ENCODE measurements at places on chromosomes 5 and 9.

DNA sequence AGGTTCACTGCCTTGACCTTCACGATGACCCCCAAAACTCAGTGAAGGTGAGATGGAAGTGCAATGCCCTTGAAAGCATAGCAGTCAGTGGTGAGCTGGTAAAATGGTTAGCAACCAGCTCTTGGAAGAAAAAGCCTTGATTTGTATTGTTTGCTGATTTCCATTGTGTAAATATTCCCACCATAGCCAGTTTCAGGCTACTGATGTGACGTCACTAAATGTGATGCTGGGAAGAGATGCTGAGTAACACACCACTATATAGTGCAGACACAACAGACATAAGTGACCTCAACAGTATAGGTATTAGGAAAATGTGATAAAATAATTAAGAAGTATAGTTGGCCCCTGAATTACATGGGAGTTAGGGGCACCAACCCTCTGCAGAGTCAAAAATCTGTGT, 31.1 kb downstream of the GZMK start:
- no peak for DNase-seq

GRCh38 chr5:67065237-67065636, 131.4 kb downstream of the CD180 start:
- DNase-seq = no peak

- DNase-seq = no peak
Observed at GRCh38 chr5:73327908-73328455, 120.6 kb downstream of the FOXD1 start.

DNA sequence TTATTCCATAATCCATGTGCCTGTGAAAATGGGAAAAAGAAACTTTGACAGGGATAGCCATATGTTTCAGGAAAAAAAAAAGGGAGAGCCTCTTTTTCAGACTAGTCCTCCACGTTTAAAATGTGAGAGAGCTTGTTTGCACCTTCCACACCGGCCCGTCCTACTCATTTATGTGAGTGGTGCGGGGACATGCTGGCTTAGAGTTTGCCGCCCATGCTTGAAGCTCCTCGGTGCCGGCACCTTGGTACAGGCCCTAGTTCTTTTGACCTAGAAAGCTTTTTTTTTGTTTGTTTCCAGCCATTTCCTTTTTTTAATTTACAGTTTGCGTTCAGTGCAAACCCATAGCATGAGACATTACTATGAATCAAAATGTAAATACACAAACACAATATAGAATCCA, 27.8 kb downstream of the PSAT1 start:
- no peak for DNase-seq

DNA sequence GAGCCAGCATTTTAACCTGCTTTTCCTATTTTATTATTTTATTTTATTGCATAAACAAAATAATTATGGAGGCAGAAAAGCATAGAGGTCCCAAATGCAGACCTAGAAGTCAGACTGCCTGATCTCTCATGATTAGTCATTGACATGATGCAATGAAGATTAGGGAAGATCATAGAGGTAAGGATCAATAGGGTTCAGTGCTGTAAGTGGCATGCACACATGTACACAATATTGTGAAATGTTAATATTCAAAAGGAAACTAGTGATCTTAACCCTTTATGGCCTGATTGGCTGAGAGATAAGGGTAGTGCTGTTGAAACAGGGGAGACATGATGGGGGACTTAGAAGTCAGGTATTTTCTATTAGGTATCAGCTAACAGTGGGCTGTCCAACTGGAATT, 1.1 kb upstream of the FRRS1L start:
- DNase-seq = no peak

DNA sequence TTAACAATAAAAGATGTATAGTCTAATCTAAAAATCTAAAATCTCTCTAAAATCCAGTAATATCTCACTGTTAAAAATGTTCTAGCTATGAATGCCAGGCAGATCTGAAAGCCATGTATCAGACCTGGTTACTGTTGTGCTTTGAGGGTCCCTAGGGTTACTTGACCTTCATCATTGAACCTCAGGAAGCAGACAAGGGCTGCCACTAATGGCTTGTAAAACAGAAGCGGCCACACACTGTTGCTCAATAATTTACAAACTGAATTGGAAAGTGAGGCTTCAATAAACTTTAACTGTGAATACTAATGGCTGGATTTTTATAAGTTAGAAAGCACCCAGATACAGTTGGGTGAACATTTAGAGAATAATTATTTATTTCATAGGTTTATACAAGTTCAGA, 198.0 kb upstream of the RPS23 start:
- no peak for DNase-seq

- no peak for DNase-seq
Observed at GRCh38 chr9:134395002-134395517, 68.8 kb downstream of the RXRA start.

- no peak for DNase-seq
Observed at GRCh38 chr9:15248081-15248480, 58.9 kb downstream of the TTC39B start.

- DNase-seq = no peak
Observed at GRCh38 chr9:135827866-135828580, 79.3 kb downstream of the CAMSAP1 start.

GRCh38 chr9:16132513-16132912, 579.7 kb downstream of the CCDC171 start:
- DNase-seq = no peak

DNA sequence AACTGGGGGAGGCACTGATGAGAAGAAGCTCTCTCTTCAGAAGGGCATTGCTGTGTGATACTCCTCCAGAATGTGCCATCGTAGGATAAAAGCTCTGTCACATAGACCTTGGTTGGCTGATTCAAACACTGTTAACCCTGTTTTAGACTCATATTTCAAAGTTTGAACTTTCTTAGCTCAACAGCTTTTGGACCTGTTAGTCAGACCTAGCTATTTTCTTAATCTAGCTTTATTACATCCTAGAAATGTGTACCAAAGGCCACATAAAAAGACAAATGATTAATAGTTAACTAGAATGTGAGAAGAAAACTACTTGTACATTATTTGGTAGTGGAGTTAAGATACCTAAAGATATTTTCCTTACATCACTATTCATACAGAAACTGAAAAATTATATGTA, 4.3 kb downstream of the RHOBTB3 start:
- DNase-seq = no peak

DNA sequence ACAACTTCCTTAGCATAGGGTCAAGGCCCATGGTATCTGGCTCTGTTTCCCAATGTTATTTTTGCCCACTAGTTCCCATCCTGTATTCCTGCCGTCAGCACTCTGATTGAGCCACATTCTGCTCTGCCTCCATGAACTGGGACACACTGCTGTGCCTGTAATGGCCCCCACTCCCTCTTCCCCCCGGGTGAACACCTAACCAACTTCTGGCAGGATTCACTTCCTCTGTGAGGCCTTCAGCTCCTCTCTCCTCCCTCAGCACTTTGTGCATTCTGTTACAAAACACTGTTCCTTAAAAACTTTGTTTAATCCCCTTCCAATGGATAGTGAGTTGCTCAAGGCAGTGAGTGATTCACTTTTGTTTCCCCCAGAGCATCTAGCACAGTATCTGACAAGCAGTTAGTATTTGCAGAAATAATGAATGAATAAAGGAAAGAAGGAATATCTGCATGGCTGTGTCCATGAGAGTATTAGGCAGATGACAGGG, 183.6 kb downstream of the EFNA5 start:
- no peak for DNase-seq

GRCh38 chr9:19551124-19551929, 142.5 kb downstream of the ACER2 start:
- no peak for DNase-seq

GRCh38 chr5:95448789-95449188, 57.6 kb downstream of the FAM81B start:
- DNase-seq = no peak

- DNase-seq = no peak
Observed at GRCh38 chr5:118486647-118487225, 501.6 kb downstream of the DTWD2 start.

GRCh38 chr5:111454198-111454622, 58.1 kb downstream of the STARD4 start:
- no peak for DNase-seq

GRCh38 chr5:1502046-1502736, 21.6 kb downstream of the LPCAT1 start:
- DNase-seq = no peak

DNA sequence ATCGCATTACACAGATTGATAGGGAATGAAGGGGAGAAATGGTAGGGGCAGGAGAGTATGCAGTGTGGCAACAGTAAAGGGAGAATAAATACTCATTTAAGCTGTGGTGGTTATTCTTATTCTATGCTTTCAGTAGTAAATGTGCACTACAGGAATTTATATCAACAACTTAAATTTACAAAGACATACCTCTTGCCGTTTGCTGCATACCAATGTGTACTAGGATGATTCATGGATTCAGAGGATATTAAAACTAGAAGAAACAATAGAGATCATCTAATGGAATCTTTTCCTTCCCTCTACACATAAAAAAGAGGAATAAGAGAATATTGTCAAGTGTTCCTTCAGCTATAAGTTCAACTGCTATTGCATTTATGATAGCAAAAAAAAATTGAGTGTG, 103.3 kb upstream of the RASA1 start:
- no peak for DNase-seq

GRCh38 chr9:69019808-69020207, 5.9 kb upstream of the PRKACG start:
- no peak for DNase-seq

DNA sequence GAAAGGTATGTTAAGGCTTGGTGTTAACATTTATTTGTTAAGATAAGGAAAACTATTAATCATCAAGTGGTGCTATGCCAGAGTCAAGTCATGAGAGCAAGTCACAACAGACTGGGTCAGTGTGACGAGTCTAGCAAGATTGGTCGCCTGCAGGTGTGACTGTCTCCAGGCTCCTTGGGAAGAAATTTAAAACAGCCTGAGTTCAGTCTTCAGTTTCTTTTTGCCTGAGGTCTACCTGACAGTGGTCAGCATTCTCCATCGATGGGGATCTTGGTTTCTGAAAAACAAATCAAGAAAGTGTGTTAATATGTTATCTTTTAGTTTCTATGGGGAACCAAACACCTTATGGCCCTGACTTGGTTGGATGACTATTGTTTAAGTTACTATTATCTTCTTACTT, 56.3 kb downstream of the CETN3 start:
- no peak for DNase-seq

DNA sequence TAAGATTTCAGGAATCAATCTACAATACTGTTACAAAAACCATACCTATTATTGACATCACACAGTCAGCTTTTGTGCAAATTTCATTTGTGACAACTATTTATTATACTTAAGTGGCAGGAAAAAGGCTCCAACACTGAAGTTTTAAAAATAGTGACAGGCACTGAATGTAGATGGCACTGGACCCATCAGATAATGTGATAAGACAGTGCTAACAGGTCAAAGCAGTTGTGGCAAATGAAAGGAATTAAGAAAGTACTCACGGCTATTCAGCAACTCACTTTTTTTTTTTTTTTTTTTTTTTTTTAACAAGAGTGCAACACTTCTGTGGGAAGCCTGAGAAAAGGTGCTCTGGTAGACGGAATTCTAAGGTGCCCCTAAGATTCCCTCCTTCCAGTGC, 115.0 kb upstream of the MEF2C start:
- no peak for DNase-seq

- DNase-seq = no peak
Observed at GRCh38 chr9:106769331-106769730, 93.6 kb upstream of the ZNF462 start.

GRCh38 chr5:14234204-14234603, 91.1 kb downstream of the TRIO start:
- no peak for DNase-seq

DNA sequence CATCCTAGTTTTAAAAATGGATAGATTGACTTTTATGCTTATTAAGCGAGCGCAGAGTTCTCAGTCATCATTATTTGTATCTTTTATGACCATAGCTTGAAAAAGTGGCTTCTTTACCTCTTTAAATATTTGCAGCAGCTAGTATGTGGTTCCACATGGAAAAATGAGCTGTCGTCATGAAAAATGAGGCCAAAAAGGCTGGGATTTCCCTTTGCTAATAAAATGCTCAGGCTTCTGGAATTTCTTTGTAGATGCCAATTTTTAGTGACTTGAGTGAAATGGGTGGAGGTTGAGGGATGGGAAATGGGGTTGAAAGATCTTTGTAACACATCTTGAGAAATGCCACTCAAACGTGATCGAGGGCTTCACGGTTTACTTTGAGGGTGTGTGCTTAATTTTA, 35.2 kb downstream of the RAI14 start:
- no peak for DNase-seq

DNA sequence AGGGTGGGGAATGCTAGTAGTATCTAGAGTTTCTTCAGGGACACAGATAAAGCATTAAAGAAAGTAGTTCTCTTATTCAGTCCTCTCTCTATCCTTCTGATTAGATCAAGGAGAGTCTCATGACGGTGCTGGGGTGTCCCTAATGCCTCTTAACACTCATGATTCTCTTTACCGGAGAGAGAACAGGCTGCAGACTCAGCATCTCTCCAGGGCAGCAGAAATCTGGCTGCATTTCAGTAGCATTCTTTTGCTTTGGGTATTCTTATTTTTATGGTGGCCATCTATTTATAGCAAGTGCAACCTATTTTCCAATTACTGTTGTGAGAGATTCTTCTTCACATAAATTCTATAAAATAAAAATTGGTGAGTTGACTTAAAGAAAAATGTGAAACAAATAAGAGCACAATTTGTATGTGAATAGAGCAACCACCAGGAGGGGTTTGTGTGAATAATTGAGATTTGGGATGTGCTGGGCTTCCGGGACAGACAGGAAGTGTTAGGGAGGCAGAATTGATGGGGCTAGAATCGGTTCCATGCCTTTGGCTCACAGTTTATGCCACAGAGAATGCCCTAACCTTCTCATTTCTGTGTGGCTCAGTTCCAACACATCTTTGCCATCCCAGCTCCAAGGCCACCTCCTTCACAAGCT, 23.8 kb upstream of the BOD1 start:
- no peak for DNase-seq

GRCh38 chr5:171865471-171865870, 79.9 kb downstream of the SMIM23 start:
- DNase-seq = no peak

GRCh38 chr9:127122176-127123063, at the start of gene ANGPTL2:
Gene ANGPTL2 (minus strand): TSS chr9:127122635. CDS start chr9:127108731, 13,904 bp downstream.
- no peak for DNase-seq

- DNase-seq = no peak
Observed at GRCh38 chr5:65022932-65023331, 254.2 kb downstream of the CWC27 start.

DNA sequence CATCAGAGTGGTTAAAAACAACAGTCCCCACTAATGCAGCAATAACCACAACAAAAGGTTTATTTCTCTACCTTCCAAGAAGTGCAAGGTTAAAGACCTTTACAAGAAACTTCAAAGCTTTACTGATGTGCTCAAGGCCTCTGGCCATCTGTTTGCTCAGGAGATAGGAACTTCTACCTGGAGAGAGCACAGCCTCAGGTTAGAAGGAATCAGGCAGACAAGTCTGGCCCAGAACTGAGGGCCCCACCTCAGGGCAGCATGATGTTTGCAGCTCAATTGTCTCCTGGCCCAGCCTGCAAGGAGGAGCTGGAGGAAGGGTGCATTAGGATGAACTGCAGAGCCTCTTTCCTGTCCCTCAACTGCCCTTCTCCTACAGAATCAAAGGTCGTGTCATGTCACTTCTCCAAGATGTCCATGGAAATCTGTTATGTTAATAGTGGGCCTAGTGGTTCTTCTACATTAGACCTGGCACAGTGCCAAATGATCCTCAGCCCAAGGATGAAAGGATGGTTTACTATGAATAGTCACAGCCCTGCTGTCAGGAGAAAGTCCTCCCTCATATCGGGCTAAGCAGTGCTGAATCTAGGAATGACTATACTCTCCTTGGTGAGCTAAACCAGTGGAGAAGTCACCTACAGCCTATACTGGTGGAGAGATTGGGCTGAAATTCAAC, 98.9 kb upstream of the NTRK2 start:
- DNase-seq = no peak

GRCh38 chr9:37119360-37119759, 1.0 kb upstream of the ZCCHC7 start:
- no peak for DNase-seq

All from stimulated activated CD8-positive, alpha-beta memory T cell treated with anti-CD3 and anti-CD28 coated beads, Interleukin-15, amount 100 ng/mL, for 4 hours (primary cell).